ENCODE measurements at places on chromosomes 12 and 14.

DNA sequence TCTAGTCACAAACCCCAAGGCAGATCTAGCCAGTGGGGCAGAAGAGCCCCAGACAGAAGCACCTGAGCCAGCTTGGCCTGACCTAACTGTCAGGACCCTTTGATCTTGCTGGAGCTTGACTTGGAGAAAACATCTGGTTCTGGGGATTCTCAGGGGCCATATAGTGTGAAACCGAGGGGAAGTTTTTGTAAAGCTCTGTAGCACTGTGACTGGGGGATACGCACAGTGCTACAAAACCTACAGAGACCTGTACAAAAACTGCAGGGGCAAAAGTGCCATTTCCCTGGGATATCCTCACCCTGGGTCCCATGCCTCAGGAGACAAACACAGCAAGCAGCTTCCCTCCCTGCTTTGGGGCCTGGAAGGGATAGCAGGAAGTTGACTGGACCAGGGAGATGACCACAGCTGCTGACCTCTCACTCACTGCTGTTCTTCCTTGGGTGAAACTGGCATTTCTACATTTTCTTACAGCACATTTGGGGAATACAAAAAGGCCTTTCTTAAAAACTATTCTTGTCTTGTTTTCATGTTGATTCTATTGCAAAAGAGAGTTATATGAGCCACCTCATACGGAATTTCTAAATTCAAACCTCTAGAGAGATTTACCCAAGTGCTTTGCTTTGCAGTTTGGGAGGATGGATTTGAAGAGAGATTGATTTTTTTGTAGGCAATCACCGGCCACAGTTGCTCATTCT lies 140.0 kb downstream of the DAD1 start:
- DNase-seq = no peak

DNA sequence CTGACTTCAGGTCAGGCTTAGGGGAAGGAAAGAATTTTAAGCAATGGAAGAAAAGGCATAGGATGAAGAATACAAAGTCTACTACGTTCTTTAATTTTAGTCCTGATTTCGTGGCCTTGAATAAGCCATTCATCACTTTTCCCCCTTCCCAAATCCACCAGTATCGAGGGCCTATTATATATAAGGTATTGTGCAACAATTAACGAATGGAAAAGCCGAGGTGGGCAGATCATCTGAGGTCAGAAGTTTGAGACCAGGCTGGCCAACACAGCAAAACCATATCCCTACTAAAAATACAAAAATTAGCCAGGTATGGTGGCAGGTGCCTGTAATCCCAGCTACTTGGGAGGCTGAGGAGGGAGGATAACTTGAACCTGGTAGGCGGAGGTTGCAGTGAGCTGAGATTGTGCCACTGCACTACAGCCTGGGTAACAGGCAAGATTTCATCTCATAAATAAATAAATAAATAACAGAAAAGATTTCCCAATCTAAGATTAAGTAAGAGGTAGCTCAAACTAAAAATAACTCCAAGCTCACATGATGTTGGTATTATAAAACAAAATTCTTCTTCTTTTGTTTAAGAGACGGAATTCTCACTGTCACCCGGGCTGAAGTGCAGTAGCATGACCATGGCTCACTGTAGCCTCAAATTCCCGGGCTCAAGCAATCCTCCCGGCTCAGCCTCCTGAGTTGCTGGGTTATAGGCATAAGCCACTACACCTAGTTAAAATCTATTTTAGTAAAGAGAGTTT lies 58.3 kb upstream of the NR2C1 start:
- no peak for DNase-seq

- DNase-seq = no peak
Observed at GRCh38 chr14:68611599-68611998, 181.3 kb downstream of the ZFP36L1 start.

GRCh38 chr14:64303471-64303917 lies 9.3 kb upstream of the ESR2 start:
- DNase-seq = no peak

DNA sequence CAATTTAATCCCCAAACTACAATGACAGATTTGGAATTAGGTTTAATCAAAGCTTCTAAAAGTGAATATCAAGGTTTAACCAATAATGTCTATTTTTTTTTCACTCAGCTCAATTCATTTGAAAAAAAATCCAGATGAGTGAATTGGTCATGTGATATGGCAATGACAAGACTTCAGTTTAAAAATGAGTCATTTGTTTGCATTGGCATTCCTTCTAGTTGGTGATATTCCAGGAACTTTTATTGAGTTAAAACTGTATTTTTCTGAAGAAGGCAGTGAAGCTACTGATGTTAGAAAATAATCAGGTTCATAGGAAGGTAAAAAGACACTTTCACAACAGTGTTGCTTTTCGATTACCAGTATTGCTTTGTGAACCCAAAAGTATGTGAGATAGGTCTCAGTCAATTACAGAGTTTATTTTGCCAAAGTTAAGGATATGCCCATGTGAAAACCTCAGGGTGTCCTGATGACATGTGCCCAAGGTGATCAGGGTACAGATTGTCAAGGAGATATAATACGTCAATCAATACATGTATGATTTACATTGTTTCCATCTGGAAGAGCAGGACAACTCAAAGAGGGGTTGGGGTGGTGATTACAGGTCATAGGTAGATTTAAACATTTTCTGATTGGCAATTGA lies 1214.9 kb downstream of the GALC start:
- no peak for DNase-seq

- DNase-seq = no peak
Observed at GRCh38 chr12:56947633-56948456, 9.6 kb downstream of the RDH16 start.

GRCh38 chr12:78612190-78612589 lies 252.4 kb upstream of the SYT1 start:
- DNase-seq = no peak
